ENCODE measurements at places on chromosomes 3 and 15.

DNA sequence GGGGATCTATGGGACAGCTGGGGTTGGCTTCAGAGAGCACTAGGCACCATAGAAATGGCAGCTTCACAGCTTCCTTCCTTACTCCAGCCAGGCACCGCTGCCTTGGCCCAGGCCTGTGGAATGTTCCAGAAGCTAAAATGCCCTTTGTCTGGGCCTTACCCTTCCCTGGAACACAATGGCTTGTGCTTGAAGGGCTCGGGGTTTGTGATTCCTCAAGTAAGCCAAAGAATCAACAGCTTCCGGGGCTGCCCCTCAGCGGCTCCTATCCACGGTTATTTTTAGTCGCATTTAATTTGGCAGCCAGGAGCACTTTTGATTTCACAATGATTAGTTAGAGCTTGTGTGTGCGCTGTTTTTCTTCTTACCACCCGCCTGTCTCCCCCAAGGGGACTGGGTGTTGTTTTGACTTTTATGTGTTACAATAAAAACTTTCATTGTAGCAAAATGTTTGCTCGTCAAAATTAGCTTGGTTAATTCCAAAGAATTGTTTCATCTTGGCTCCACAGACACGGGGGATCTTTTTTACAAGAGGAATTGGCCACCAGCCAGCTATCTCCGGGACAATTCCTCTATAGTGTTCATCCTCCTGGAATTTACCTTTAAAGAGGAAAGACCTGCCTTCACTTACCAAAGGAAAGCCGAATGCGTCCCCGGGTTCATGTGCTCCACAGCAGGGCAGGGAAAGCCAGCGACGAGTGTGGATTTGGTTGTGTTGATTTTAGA lies 73.8 kb downstream of the TLE3 start:
- DNase-seq = peak; percentile 49

- DNase-seq = no peak
Observed at GRCh38 chr3:193439423-193439822, 60.9 kb upstream of the ATP13A5 start.

DNA sequence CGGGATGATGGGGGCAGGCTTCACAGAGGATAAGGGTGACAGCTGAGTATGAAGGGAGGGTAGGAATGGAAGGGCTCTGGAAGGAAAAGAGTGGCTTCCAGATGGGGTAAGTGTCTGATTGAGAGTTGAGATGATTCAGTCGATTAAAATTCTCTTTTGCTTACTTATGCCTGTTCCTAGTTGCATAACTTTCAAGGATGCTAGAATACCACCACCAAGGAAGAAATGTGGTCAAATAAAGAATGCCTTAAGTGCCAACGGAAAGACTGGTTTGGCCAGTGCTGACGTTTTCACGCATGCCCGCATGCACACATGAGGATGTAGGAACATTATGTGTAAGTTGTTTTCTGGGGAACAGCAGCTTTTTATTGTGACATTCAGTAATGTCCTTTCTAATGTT lies 263.4 kb upstream of the WNT5A start:
- DNase-seq = no peak

- no peak for DNase-seq
Observed at GRCh38 chr3:135097276-135097946, 302.4 kb downstream of the EPHB1 start.

- peak; percentile 35 for DNase-seq
Observed at GRCh38 chr3:169362301-169362700, 301.2 kb downstream of the MECOM start.

GRCh38 chr15:81410318-81410753 lies 36.3 kb upstream of the TMC3 start:
- peak; percentile 71 for DNase-seq

GRCh38 chr15:74179101-74179841 lies 5.8 kb downstream of the ISLR start:
- peak; percentile 78 for DNase-seq

GRCh38 chr3:146156095-146156494 lies 4.9 kb downstream of the PLOD2 start:
- DNase-seq = peak; percentile 49

DNA sequence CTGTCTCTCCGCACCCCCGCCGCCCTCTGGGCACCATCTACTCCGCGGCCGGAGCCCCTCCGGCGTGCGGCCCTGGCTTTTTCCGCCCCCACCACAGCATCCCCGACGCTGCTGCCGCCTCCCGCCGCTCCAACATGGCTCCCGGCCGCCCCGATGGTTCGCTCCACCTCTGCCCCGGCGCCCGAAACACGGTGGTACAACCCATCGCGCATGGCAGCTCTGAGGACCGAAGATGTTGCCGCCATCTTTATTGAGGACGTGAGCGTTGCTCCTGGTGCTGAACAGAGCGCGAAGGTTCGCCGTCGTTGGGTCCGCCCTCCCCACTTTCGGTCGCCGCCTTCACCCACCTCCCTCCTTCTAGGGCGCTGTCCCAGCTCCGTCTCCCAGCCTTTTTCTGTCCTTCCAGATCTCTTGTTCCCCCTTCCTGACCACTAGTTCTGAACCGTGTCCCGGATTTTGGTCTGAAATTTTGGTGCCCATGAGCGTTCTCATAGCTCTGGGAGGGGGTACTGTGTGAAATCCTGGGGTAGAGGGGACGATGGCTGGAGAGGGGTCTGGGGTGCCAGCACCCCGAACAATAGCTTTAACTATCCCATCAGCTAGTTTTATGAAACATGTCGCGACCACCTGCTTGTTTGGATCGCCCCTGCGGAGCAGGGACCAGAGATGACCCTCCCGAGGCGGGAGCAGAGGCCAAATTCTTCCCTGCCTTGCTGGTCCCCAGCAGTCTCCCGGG lies at the start of gene CELSR3:
Gene CELSR3 (minus strand): TSS at position 134 of the 736 bp plus-strand sequence. CDS start 252 bp downstream, outside the sequence.
- DNase-seq = peak; percentile 81

DNA sequence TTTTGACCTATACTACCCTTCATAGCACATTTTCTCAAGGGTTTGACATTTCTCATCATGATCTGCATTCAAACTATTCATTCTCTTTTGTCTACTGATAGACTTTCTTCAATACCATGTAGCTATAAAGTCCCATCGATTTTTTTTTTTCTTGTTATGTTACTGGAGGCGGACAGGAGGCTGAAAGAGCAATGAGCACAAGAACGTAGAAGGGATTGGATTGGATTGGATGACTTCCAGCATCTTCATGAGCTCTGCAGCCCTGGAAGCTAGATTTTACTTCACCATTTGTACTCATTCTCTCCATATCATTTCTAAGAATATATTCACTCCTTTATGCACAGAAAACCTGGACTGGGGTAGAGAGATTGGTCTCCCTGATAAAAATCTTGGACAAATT lies 43.2 kb downstream of the DUT start:
- no peak for DNase-seq

DNA sequence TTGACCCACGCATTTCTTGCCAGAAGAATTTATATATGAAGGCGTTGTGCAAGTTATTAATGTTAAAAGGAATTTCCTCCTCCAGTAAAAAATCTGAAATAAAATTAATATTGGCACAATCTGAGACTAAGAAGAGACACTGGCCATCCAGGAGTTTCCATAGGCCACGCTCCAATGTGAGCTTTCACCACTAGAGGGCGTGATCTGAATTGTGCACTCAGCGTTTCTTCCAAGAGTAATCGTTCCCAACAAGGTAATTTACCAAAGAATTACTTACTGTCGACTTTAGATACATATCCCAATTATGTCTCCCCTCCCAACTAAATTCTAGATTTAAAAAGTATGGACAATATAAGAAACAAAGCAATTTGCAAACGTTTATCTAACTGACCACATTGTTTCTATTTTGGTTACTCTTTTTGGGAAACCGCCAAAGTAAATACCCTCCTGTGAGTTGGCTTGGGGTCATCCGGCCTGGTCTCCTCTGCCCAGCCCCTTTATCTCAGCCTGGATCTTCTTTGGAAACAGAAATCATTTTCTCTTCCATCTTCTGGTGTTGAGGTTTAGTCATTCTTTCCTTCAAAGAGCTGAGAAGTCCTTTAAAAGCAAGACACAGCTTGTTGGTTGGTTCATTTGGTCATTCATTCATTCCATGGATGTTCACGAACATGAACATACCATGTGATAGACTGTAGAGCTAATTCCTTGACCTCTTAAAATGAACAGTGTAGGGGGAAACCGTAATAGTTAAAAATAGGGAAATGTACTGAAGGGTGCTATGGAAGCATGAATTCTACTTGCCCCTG lies 26.2 kb downstream of the POLR2M start:
- DNase-seq = peak; percentile 34

DNA sequence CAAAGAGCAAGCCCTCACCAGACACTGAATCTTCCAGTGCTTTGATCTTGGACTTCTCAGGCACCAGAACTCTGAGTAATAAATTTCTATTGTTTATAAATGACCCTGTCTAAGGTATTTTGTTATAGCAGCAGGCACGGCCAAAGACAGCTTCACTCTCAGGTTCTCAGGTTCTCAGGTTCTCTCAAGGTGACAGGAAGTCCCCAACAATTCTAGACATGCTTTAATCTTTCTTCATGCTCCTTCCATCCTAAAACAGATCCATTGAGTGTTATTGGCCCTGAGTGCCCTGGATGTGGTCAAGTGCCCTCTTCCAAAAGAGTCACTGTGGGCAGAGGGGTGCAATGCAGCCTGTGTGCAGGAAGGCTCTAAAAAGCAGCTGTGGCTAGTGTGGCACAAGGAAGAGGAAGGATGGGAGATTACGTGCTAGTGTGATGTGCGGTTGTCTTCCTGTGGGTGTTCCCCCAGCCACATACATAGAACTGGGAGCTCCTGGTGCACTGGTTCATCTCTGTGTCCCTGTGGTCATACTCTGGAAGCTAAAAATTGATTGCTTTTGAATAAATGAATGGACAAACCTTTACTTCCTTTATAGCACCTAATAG lies 11.0 kb upstream of the RAB7A start:
- DNase-seq = no peak

GRCh38 chr3:59862686-59863085 lies 812.9 kb upstream of the CFAP20DC start:
- no peak for DNase-seq
